ENCODE measurements at places on chromosomes 7 and 10.

DNA sequence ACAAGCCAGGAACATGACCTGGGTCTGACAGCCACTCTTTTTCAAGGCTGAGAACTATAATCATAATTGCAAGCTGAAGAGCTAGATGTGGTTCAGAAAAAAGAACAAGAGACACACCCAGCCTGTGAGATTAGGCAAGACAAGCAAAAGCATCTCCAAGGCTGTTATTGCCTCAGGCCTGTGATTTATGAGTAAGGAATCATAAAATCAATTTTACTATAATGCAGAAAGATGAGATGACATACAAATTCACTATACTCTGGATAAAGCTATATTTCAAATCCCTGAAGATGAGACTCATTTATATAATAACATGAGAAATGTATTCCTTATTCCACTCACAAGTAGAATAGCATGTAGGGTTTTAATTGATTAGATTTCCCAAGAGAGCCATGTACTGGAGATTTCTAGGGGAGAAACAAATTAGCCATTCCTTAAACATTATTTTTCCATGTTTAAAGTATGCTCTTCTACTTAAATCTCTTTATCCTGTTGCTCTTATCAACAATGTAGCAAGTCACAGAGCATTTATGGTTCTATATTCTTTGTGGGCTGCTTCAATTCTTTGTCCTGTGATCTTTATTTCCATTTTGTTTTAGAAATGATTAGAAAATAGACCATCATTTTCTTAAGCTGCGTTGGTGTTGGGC, 47.4 kb downstream of the FHIP2A start:
- no peak for DNase-seq

DNA sequence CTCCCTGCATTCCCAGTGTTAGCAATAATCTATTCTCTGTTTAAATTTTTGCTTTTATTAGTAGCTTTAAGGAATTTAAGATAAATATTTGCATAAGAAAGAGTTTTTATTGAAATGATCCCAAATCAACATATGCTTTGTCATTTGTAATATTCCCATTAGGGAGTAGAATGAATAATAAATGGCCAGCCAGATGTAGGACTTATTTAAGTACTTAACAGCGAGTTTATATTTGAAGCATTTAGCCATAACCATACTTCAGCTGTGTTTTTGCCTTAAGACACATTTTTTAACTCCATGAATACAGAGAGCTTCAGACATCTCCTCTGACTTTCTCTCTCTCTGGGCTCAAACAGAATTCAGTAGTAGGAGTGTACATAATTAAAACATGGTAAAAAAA, 103.6 kb downstream of the HGF start:
- DNase-seq: no peak

- DNase-seq: no peak
Observed at GRCh38 chr7:89761173-89761572, 393.1 kb upstream of the STEAP1 start.

GRCh38 chr10:102229810-102230263, 3.7 kb downstream of the ELOVL3 start:
- DNase-seq: peak; percentile 85

GRCh38 chr10:121567569-121567968, 30.7 kb downstream of the FGFR2 start:
- no peak for DNase-seq

GRCh38 chr7:43942997-43943396, 16.8 kb downstream of the UBE2D4 start:
- DNase-seq: no peak
